ENCODE measurements at places on chromosomes 6 and 20.
A peak's percentile ranks its signal among the peaks of the same experiment; 100 is the strongest.

DNA sequence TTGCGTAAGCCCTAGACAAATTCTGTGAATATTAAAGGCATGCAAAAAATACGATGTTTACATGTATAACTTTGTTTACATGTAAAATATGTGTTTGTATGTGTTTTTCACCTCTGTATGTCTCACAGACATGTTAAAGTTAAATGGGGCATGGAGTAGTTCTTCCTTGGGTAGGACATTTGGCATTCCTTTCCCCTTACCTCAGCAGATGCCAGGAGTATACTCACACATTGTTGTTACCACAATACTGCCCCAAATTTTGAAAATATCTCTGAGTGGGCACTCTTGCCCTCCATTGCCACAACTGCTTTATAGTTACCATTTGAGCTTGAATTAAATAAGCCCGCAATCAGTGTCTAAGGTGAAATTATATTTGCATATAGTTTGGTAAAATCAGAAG, 147.5 kb downstream of the MYO6 start:
- DNase-seq = no peak

- DNase-seq = peak; percentile 83
Observed at GRCh38 chr6:44000164-44000842, 126.9 kb downstream of the MRPL14 start.

DNA sequence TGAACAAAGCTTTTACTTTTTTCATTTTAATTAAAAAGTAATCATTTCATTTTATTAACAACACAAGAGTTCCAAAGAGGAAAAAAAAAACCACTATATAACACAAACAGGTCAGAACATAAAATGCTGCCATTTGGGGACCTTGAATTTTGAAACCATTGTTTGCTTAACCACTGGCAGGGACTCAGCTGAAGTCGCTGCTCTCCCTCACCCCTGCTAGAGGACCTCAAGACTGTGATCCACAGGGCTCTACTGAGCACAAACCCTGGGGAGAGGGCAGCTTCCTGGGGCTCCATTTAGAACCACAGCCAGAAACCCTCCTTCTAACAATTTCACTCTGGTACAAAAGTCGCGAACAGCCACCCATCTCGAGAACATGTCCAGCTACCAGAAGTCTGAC, 28.8 kb downstream of the NCOA5 start:
- DNase-seq = no peak

DNA sequence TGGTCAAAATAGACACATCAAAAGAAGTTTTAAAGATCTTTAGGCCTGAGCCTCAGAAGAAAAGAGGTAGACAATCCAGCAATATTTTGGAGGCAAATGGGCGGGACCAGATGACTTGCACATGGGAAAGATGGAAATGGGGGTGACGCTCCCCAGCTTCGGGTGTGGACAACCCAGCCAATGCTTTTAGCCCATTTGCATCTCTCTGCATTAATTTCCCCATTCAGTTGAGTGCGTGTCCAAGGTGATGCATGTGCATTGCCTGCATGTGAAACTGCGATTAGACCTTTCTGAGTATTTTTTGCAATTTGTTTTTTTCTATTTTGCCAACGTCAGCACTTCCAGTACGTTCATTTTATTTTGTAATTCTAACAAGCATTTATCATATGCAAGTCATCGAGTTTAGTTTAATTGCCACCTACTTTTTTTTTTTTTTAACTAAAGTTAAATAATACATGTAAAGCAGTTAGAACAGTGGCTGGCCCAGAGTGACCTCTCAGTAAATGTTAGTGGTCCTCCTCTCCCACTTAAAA, 24.2 kb downstream of the PDRG1 start:
- no peak for DNase-seq

GRCh38 chr20:61937146-61937962, 128.3 kb downstream of the TAF4 start:
- no peak for DNase-seq

DNA sequence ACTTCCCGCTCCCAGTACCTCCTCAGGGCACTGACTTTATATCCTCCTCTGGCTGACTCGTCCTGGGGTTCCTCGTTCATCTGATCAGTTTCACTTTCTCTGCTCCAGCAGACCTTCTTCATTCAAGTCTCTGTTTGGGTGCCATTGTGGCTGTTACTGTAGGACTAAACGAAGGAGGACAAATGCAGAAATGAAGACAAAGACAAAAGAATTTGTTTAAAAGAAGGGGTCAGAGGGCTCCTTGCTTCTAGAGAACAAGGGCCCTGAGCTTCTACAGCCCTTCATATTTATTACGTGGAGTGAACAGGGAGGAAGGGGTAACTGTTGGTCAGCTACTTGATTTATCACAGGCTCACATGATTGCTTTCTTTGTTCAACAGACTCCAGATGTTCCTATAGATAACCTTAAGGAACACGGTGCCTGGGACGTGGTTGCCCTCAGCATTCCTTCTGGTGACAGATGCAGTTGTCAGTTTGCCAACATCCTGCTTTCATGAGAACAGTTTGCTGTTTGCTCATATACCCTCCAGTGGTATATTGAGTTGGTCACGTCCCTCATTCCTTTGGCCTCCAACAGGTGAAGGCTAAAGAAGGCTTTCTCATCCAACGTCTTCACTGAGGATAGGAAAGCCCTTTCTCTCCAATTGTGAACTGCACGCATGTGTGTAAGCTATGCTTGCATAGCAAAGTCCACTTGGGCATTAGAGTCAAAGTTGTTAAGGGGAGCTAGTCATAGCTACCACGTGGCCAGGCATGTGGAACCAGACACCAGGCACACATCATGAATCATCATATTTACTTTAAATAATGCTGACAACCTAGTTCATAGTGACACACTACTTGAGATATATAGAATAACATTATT, 69.1 kb upstream of the BTN3A2 start:
- peak; percentile 84 for DNase-seq

GRCh38 chr6:28413681-28414080, 14.1 kb upstream of the ZSCAN12 start:
- DNase-seq = no peak

- peak; percentile 48 for DNase-seq
Observed at GRCh38 chr20:23889775-23890187, 10.2 kb upstream of the CST5 start.

DNA sequence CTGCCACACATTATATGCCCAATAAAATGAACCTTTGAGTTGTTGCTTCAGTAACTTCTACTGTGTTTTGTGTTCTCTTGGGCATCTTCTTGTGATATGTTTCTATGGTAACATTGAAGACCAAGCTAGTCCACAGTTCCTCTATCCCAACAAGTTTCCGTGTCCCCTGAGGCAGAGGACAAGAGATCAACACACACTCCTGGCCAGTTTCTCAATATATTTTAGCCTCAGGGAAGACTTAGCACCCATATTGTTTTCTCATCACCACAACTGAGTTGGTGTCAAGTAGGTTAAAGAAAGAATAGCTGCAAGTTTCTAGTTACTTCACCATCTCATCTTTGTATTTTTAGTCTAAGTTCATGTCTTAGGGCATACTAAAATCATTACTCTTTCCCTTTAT, 277.5 kb downstream of the UST start:
- no peak for DNase-seq

DNA sequence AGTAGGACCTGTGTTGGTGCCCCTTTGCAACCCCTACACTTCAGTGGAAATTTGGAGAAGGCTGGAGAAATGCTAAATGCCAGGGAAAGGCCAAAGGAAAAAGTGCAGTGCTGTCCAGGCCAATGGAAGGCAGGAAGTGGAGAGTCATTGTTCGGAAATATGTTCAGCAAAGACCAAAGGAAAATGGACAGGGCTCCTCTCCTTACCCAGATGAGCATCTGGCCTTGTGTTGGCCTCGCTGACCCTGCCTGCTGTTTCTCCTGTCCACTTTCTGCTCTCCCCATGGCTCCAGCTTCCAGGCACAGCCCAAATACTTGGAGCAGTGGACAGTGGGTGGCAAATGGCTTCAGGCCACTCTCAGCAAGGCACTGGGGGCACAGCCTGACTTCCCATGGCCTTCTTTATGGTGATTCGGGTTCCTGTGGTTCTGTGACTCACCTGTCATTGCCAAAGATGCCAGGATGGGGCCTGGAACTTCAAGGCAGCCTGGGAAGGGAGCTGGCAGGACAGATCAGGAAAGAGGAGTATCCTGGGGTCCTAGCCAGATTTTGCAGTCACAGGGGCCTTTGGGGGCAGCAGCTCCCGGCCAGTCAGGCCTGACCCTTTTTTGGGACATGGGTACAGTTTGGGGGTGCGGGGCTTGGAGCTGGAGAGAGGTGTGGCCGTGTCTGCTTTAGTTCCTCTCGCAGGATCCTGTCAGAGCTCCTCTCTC, 190.9 kb upstream of the SLC24A3 start:
- DNase-seq = no peak

GRCh38 chr6:22219925-22220324, 76.9 kb downstream of the PRL start:
- DNase-seq = no peak

DNA sequence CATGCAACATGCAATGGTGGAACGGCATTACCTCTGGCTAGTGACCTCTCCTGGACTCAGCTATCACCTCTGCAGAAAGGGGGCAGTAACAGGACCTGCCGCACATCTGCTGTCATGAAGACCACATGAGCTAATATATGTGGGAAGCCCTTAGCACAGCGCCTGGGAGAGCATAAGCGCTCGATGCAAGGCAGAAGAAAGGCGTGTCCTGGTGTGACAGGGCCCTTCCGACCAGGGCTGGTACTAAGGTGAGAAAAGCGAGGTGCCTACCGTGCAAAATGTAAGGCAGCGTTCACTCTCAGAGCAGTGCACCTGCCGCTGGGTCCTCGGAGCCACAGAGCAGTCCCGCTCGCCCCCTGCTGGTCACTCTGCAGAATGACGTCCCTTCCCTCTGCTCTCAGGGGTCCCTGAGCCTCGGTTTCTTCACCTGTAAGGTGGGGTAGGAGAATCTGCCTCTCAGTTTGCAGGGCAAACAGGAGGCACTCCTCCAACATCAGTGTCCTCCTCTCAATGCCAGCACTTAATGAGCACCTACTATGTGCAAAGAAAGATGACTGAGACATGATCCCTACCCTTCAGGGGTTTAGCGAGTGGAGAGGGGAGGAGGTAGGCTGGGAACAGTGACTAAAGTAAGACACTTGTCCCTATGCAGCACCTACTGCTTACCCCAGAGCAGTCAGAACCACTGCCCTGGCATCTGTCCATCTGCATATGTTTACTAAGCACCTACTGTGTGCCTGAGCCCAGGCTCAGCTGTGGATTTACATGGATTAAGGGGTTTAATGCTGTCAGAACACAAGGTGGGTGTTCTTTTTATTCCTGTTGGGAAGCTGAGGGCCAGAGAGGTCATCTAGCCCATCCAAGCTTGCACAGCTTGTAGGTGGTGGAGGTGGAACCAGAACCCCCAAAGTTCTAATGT, 41.1 kb upstream of the PTGIS start:
- peak; percentile 67 for DNase-seq

DNA sequence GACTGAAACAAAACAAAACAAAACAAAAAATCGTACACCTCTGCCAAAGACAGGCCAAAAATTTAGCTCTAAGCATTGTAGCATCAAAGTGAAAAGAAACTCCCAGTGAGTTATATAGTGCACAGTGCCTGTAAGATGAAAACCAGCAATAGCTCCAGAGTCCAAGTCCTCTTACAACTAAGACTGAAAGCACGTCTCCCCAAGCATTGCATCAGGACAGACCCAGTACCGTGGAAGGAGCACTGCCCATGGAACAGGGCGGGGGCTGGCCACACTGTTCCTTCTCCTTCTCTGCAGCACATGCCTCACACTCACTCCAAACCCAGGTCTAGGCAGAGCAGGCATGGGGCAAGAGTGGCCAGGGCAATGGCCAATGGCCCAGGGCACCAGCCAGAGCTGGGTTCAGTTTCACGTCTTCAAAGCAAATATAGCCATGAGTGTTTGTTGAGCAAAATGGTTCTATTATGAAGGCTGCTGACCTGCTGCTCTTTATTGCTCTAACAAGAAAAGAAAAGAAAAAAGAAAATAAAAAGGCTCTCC, 72.2 kb upstream of the PBOV1 start:
- DNase-seq = peak; percentile 3

GRCh38 chr20:37833221-37833896, 69.6 kb upstream of the VSTM2L start:
- DNase-seq = no peak

DNA sequence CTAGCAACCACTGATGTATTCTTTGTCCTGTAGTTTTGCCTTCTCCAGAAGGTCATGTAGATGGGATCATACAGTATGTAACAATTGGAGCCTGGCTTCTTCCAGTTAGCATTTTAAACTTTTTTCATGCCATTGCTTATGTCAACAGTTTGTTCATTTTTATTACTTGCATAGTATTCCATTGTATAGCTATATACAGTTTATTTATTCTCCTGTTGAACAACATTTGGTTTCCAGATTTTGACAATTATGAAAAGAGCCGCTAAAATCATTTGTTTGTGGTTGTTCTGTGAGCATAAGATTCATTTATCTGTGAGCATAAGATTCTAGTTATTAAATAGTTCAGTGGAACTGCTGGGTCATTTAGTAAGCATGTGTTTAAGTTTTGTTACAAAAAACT, 23.5 kb upstream of the CMTR1 start:
- DNase-seq = no peak

DNA sequence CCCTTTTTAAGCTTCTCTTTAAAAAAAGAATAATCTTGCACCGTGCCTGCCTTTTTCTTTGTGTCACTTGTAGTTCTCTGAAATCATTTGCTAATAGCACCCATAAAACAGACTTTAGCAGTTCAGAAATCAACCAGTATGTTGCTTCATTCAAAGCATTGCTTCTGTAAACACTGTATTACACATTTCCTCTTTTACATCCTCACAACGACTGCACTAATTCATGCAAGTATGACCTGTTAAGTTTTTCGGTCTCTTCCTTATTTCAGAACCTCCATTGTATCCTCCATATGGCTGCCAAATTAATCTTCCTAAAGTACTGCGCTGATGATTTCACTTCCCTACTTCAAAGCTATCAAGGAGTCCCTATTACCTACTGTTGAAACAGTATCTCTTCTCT, 142.9 kb upstream of the RNF217 start:
- peak; percentile 56 for DNase-seq

DNA sequence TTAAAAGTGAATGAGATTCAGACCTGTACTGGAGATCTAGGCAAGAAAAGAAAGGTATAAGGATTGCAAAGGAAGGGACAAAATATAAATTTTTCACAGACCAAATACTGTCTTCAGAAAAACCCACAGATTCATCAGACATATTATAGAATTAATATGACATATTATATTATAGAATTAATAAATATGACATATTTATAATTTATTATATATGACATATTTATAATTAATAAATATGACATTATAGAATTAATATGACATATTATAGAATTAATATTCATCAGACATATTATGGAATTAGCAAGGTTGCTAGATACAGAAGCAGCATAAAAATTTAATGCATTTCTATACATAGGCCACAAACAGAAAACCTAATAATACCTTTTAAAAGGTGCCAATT, 44.7 kb upstream of the GNRH2 start:
- no peak for DNase-seq

DNA sequence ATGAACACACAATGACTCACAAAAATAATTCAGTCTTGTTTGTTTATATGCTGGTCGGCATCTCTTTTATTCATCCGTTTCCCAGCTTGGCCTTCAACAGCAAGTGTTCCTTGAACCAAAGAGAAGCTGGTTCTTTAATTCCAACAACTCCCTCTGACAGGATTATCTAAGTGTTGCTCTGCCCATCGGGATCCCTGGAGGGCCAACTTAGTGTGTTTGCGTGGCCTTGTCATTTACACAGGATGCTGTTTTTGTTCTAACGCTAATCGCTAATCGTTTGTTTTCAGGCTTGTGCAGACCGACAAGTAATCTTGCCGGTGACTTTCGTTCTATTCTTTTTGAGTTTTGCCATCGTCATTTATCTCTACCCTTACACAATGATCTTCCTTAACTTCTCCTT, 267.4 kb upstream of the EXOC2 start:
- DNase-seq = no peak

All from suppressor macrophage treated with lipopolysaccharide for 4 hours (primary cell).